Ovary (tissue), 10 donors: ENCODE measurements at places on chromosomes 12 and 14.

DNA sequence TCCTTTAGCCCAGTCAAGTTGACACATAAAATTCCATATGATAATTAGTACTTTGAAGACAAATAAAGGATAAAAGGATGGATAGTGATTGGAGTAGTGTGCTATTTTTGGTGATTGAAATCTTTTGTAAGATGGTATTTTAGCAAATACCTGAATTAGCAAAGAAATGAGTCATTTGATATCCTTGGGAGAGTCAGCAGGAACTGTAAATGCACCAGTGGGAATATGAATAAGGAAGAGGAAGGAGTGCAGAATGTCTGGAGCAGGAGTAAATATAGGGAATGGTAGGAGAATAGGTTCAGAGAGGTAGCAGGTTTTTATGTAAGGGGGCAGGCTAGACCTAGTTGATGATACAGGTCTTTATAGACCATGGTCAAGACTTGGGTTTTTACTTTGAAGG is 75.0 kb downstream of the TRMT5 start:
- no peak for DNase-seq

- DNase-seq = no peak
These were observed 104.8 kb downstream of the KIF26A start for GRCh38 chr14:104243200-104243599.

DNA sequence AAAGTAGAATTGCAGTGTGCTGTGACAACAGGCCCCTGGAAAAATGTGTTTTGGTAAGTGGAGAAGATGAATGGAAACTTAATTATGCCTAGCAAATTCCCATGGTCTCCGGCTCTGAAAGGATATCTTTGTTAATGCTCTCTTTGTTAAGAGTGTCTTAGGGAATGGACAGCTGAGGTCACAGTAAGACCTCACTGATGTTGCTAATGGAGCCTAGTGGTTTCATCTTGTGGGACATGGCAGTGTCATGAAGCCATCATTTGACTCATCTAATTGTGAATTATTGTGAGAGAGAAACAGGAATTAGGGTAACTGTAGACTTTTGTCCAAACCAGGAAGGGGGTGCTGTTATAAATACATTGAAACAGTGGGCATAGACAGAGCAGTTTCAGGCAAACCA is 330.3 kb downstream of the TMTC2 start:
- DNase-seq = no peak

DNA sequence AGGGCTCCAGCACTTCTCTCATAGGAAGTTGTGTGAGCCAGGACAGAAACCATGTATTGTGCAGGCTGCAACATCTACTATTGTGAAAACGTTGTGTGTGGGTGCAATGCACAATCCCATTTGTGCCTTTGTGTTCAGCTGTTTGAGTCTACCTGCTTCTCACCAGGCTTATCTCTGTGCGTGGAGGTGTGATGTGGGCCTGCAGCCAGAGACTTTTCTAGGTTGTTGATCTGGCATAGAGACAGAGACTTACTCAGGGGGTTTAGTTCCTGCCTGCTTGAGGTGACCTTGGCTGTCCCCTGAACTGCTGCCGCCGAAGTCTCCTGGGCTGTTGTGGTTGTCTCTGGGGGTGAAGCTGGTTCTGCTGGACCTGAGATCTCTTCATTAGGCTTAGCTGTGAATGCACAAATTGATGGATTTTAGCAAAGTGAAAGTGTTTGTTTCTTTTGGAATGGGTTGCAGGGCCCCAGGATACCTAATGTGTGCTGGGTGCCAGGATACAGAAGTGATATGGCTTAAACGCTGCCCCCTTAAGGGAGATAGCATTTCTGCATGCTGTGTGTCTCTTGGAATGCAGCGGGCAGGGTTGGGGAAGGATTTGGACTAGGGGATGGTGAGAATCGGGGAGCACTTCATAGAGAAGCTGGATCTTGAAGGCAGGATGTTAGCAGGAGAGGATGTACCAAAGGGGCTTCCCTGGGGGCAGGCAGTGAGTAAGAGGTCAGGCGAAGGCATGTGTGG is 2.5 kb downstream of the LACRT start:
- no peak for DNase-seq

GRCh38 chr14:80718940-80719339 is 222.6 kb downstream of the CEP128 start:
- DNase-seq = no peak

DNA sequence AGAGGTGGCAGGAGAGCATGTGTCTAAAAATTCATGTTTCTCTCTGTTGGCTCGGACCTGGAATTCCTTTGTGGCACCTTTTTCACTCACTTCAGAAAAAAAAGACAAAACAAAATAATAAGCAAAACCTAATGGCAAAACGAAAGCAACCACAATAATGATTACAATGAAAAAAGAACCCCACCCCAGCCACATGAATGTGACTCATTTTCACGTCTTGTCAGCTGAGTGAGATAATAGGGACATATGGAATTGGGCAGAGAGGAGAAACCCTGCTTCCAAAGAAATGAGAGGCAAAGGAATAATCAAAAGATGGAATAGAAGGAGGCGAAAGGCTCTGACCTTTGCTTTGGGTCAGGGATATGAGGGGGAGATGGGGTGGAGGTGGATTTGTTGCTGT is 143.4 kb downstream of the SLC8A3 start:
- no peak for DNase-seq

DNA sequence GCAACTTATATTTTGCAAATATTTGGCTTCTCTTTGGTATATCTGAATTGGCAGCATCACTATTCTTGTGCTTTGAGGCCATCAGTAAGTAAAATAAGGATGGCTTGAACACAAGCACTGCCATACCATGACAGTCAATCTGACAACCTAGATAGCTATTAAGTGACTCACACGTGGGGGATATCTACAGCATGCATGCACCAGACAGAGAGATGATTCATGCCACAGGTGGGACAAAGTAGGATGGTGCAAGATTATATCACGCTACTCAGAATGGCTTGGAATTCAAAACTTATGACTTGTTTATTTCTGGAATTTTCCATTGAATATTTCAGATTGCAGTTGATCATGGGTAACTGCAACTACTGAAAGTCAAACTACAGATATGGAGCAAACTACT is 675.6 kb upstream of the MDGA2 start:
- DNase-seq = no peak

GRCh38 chr14:105126126-105126980 is 42.2 kb downstream of the JAG2 start:
- no peak for DNase-seq

- DNase-seq = no peak
These were observed 70.6 kb downstream of the KCNK10 start for GRCh38 chr14:88252498-88252897.

DNA sequence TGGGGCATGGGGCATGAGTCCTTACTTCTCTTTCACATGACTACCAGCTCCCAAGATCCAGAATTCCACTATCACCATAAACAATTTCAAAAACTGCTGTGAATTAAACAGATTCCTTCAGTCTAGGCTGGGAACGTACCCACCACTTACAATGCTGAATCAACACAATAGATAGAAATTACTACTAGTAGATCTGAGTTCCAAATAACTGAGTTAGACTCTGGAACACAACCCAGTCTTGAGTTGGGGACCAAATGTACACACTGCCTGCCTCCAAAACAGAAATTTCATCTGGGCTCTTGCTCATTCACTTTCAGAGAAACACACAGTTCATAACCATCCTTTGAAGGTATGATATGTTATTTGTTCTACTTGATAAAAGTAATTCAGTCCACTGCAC is 8.9 kb downstream of the CORO1C start:
- no peak for DNase-seq

- DNase-seq = no peak
These were observed 454.8 kb downstream of the FUT8 start for GRCh38 chr14:65867333-65867732.

DNA sequence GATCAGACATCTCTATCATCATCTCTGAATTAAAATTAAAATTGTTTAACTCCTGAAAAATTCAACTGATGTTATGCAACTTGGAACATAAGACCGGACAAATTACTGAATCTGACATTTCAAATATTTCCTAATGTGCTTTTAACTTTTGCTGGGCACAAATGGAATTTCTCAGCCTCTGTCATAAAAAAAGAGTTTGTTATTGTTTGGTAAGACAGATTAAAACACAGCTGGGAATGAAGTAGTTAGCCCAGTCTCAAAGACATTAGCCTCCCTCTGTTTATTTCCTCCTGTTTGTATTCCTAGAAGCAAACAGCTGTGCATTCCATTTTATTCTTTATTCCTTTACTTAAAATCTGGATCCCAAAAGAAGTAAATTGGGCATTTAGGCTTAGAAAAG is 29.4 kb downstream of the PLEKHA5 start:
- no peak for DNase-seq

DNA sequence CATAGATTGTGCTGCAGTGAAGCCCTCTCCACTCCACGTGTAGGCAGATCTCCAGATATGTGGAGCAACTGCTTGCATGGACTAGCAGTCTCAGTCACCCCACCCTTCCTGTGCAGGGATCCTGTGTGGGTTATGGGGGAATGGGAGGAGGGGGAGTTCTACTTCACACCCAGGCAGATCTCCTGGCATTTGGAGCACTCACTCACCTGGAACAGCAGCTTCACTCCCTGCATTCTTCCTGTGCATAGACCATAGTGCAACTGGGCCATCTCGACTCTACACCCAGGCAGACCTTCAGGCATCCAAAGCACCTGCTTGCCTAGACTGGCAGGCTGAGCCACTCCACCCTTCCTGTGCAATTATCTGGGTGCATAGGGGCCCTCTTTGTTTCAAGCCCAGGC is 96.0 kb upstream of the PCED1B start:
- DNase-seq = no peak

- no peak for DNase-seq
These were observed 62.4 kb upstream of the PSMC1 start for GRCh38 chr14:90193925-90194324.

DNA sequence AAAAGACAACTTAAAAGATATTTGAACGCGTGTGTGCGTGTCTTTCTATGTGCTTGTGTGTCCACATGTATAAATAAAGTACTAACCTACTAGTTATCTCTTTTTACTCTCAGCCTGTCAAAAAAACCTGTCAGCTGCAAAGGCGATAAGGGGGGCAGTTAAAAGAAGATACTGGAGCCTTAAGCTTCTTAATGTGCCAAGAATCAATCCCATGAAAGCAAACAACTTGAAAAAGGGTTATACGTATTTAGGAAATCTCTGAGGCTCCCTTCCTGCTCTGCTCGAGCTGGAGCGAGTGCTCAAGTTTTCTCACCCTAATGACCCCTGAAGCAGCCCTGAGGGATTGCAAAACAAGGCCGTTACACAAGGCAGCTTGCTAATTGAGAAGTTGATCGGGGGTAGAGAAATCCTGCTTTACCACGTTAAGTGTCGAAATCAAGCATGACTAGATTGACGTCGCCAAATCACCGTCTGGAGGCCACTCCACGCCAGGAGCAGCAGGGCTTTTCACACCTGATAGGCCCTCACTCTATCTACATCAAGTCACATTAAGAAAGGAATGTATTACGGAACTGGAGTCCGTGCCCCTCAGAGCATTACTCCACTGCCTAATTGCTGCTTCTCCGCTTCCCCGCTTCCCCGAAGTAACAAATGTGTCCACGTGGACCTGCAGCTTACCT is 32.4 kb downstream of the LMO3 start:
- peak; percentile 37 for DNase-seq

DNA sequence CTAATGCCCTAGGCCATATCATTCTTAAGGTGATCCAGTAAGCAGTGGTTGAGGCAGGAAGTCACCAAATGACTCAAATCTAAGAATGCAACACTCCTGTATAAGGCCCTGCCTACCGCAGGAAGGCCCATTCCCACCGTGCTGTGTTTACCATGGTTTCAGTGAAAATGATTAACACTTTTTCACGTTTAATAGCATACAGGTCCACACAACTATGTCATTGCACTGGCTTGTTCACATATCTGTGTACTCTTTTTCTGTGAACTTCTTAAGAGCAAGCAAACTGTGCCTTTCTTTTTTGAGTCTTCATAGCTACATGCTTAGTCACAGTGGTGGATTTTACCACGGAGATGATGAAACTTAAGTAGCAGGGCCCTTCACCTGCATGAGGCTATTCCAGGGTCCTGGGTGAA is 214.9 kb downstream of the CNTN1 start:
- no peak for DNase-seq

GRCh38 chr12:119857041-119857591 is 20.0 kb downstream of the CIT start:
- DNase-seq = no peak

- no peak for DNase-seq
These were observed 88.8 kb downstream of the DICER1 start for GRCh38 chr14:95068521-95068920.

GRCh38 chr14:71103662-71104484 is 196.6 kb downstream of the PCNX1 start:
- DNase-seq = no peak
